ENCODE measurements at places on chromosomes 1 and 21.

DNA sequence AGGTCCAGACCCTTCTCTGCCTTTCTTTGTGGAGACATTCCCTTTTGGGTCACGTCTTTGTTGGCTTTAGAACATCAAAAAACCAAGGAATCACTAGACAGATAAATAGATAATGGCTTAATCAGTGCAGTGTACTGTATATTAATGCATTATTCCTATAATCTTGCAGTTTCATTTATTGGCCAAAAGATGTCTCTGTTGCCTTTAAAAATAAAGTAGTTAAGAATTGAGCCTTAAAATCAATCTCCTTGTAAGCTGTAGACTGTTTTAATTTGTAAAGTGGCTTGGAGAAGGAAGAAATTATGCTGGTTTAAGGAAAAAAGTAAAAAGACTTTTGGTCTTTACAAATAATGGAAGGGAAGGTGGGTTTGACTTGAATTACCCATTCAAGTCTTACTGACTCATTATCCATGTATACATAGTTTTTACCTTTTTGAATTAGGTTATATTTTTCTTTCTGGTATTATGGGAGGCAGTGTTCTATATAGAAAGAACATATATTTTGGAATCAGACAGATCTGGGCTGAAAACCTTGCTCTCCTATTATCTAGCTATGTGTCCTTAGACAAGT is 84.6 kb downstream of the VPS13D start:
- DNase-seq: no peak

DNA sequence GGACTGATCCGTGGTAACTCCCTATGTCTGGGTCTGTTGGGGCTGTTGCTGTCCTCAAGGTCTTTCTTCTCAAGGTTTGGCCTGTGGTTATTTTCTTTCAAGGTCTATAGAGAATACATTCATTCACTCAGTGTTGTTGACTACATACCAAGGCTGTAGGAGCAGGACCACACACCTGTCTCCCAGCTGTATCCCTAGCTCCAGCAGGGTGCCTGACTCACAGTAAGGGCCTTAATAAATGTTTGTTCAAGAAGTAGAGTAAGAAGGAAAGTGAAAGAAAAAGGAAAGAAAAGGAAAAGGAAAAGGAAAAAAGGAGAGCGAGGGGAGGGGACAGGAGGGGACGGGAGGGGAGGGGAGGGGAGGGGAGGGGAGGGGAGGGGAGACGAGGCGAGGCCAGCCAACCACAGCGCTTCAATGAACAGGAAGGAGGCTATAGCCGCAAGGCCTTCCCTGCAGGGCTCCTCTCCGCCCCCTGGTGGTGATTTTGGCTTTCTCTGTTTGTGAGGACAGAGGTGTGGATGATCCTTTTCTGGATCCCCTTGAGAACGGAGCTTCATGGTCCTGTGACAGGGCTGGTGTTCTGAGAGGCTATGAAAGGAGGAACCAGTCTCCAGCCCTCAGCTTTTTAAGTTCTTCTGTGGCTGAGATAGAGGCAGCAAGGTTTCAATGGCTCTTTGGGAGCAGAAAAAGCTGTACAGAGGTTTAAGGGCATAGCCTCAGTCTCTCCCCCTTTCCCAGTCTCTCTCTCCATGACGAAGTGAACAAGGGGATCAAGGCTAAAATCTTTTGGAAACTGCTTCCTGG is 30.6 kb upstream of the LCE5A start:
- DNase-seq: peak; percentile 28

- no peak for DNase-seq
Observed at GRCh38 chr1:90712153-90712856, 4.8 kb downstream of the BARHL2 start.

DNA sequence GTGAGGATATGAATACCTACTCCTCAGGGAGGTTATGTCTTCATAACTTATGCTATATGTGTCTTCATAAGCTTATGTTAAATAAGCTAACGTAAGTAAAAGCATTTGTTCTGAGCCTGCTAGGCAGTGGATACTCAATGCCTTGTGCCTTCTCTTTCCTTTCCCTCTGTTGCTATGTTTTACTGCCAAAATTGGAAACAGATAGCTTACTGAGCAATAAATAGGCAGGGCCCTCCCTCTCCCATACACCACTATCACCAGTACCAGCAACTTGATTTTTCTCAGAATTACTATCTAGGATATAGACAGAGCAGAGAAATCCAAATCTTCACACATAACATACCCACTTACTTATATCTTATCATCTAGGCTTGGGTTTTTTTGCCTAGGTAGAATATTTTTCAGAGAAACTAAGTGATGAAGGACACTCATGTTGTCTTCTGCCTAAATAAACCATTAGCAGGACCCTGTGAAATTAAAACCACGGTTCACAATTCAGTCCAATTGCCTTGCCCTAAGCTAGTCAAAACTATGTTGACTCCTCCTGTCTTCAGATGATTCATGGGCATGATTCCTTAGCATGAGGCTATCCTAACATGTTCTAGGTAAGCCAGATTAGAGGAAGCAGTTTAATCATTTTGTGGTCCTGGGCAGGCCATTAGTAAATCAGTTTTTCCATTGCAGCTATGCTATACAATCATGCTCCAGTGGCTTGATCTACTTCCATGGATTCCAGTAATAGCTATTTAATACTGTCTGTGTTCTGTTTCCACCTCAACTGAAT is 15.9 kb upstream of the LRRC8C start:
- DNase-seq: no peak

DNA sequence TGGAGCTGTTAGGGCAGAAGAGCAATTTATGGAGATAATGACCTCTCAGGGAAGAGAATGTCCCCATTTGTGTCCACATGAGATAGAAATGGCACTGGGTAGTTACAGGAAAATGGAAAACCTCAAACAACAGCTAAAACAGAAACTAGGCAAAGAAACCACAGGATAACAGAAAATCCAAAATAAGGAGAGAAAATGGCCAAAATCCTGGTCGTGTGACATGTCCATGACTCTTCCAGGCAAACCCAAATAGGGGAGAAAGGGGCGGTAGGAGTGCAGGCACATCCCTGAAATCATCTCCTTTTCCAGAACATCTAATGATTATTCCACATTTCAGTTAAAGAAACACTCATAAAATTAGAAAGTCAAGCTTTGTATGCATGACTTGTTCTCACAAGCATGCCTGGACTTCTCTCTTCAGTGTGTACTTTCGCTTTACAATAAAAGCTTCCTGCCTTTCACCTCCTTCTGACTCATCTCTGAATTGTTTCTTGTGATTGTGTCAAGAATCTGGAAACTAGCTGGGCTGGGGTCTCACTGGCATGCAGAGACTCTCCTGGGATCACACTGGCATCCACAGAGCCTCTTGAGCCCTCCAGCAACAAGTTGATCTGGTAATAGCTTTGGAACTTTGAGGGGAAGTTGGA is 171.4 kb upstream of the ZP4 start:
- no peak for DNase-seq

DNA sequence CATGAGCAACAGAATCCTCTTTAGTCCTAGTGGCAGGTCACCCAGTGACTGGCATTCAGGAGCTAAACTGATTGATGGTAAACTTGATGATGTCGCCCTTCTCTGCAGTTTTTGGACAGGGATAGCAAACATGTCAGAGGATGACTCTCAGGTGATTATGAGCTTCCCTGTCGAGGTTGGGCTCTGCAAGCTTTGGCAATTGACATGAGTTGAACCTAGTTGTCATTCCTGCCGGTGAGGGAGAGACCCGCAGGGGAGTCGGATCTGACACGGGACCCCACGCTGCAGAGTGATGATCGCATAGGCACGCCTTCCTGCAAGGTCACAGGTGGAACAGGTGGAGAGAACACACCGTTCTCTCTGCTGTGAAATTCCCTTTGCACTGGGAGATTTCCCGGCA is 438.0 kb upstream of the VAMP3 start:
- no peak for DNase-seq

GRCh38 chr1:34980715-34981114 is 4.4 kb downstream of the TMEM35B start:
- no peak for DNase-seq

GRCh38 chr1:61387829-61388228 is 305.5 kb downstream of the NFIA start:
- no peak for DNase-seq

- no peak for DNase-seq
Observed at GRCh38 chr1:204390751-204391466, 20.7 kb downstream of the PPP1R15B start.

DNA sequence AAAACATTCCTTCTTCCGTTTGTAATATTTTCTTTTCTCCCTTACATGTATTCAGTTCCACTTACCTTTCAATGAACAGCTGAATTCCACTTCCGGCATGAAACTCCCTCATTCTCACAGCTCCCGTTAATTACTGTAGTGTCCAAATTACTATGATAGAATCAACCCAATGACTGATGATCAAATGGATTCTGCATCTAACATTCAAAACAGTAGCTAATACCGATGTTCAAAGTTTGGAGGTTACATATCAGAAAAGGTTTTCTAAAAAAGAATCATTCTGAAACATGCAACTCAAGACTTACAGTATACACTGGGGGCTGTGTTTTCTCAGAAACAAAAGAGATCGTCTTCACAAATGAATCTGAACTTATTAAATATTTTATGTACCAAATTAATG is 77.2 kb downstream of the PTPRC start:
- no peak for DNase-seq

DNA sequence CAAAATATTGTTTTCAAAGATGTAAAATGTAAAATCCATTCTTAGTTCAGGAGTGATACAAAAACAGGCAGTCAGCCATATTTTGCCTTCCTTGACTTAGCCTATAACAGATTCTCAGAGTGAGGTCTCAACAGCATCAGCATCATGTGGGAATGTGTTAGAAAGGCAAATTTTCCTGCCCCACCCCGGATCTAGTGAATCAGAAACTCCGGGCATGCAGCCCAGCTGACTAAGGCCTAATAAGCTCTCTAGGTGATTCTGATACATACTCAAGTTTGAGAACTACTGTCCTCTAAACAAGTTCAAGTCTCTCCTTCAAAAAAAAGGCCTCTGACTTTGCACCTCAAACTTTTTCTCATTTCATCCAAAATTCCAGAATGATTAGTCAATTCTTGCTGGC is 46.9 kb upstream of the PRRC2C start:
- no peak for DNase-seq

GRCh38 chr1:119321666-119322419 is 46.7 kb upstream of the HAO2 start:
- no peak for DNase-seq

- no peak for DNase-seq
Observed at GRCh38 chr1:42392967-42393848, 12.6 kb downstream of the RIMKLA start.

GRCh38 chr21:41369105-41369919 is 7.5 kb downstream of the MX2 start:
- peak; percentile 57 for DNase-seq

Data from CD14-positive monocyte (primary cell).